ENCODE measurements at places on chromosomes 5 and 9.

GRCh38 chr5:67240065-67240464, 43.5 kb upstream of the CD180 start:
- DNase-seq, result no peak

GRCh38 chr9:20740929-20741582, 57.0 kb downstream of the FOCAD start:
- no peak for DNase-seq

DNA sequence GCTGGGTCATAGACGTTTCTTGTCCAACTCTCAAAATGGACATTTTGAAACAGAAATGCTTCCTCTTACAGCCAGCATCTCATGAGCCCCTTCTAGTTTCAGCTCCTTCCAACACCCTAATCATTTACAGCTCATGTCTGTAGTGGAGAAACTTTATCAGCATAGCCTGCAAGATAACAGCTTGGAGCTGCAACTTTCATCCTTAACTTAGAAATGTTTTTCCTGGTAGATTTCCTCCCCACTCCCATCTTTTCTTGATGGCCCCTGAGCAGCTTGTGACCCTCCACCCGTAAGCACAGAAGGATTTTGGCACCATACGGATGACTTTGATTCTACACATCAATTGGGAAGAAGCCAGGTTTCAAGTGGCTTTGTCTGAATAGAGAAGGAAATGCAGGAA, 53.5 kb upstream of the TGFBR1 start:
- DNase-seq, result no peak

DNA sequence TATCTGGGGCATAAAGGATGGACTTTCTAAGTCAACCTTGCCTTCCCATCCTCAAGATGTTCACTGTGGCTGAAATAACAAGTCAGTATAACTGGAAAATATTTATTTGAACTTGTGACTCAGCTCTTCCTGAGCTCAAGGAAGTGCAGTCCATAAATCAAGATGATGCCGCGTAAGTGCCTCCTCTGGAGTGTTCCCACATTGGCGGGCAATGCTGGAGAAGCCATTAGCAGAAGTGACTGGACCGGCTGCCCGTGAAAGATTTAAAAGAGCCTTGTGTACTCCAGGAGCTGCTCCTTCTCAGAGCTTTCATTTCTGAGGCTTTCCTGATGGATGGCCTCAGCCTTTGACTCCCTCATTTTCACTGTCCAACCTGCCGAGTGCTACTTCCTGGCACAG, 17.4 kb downstream of the TMOD1 start:
- DNase-seq, result peak; percentile 84

- DNase-seq, result no peak
Measured at GRCh38 chr9:125763394-125763801, 16.2 kb downstream of the PBX3 start.

- DNase-seq, result no peak
Measured at GRCh38 chr9:120416781-120417427, 163.1 kb downstream of the CDK5RAP2 start.

DNA sequence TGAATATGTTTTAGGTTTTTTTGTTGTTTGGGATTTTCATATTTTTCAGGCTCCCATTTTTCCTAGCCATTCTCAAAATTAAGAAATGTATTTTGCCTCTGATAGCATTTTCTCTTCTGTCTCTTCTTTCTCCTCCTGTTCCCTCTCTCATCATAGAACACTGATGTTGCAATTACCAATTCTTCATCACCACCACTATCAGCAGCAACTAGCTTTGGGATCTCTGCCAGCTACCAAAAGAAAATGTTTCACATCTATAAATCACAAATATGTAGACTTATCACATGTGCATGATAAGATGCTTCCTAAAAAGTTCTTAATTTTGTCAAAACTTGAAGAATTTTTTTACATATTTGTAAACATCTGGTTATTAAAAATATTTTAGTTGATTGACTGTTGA, 887.1 kb downstream of the MAT2B start:
- no peak for DNase-seq

GRCh38 chr9:112764344-112764743, 13.8 kb downstream of the SNX30 start:
- peak; percentile 90 for DNase-seq

DNA sequence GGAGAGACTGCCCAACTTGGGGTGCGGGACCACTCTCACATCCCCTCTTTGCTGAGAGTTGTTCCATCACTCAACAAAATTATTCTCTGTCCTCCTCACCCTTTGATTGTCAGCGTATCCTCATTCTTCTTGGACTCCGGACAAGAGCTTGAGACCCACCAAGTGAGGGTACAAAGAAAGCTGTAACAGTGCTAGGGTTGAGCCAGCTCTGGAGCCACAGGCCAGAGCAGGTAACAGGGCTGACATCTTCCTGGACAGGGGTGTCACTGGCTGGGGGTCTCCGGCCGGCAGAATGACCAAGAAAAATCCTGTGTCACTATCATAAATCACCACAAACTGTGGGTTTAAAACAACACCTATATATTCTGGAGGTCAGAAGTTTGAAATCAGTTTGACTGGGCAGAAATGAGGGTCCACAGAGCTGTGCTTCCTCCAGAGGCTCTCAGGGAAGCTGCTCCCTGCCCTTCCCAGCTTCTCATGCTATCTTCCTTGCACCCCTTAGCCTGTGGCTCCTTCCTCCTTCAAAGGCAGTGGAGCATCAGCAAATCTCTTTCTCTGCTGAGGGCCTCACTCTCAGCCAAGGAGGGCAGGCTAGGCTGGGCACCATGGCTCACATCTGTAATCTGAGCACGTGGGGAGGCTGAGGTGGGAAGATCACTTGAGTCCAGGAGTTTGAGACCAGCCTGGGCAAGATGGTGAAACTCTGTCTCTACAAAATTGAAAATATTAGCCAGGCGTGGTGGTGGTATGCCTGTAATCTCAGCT, 4.1 kb upstream of the BBLN start:
- no peak for DNase-seq
